ENCODE measurements at places on chromosomes 1 and 21.

GRCh38 chr1:236990052-236990445 is 14.2 kb downstream of the MT1HL1 start:
- DNase-seq = no peak

- DNase-seq = peak; percentile 76
Measured at GRCh38 chr21:37711836-37712568, 204.3 kb downstream of the KCNJ6 start.

GRCh38 chr1:183002267-183002666 is 21.0 kb upstream of the LAMC1 start:
- DNase-seq = no peak

GRCh38 chr1:8533907-8534306 is 216.0 kb downstream of the SLC45A1 start:
- no peak for DNase-seq

DNA sequence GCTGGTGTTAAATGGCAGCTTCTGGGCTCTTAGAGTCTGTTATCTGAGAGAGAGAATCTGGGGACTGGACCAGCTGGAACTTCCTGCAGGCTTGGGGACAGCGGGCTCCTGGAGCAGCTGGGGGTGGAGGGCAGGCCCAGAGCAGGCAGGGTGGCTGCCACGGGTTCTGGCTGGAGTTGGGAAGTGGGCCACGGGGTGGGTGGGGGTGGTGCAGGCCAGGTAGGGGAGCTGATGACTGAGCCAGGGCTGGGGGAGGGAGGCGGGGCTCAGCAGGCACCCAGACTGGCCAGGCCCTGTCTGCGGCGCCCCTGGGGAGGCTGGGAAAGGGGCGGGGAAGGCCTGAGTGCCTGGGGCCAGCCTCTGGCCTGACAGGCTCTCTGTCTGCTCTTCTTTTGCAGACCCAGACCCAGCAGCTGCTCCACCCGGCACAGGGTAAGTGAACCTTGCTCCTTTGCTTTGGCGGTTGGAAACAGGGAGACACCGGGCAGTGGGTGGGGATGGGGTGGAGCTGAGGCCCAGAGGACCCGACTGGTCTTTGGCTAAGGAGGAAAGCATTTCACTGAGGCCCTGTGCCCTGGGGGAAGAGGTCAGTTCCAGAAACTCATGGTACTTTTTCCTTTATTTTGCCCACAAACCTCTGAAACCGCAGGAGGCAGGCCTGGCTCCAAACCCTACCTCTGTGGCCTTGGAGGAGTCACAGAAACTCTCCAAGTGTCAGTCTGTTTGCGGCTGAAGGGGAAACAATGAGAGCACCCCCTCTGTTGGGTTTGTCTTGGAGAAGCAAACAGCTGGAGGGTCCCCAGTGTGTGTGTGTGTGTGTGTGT is 48.8 kb downstream of the ARHGEF10L start:
- DNase-seq = peak; percentile 50

GRCh38 chr1:6427441-6428390 is 3.1 kb downstream of the ESPN start:
- DNase-seq = no peak

DNA sequence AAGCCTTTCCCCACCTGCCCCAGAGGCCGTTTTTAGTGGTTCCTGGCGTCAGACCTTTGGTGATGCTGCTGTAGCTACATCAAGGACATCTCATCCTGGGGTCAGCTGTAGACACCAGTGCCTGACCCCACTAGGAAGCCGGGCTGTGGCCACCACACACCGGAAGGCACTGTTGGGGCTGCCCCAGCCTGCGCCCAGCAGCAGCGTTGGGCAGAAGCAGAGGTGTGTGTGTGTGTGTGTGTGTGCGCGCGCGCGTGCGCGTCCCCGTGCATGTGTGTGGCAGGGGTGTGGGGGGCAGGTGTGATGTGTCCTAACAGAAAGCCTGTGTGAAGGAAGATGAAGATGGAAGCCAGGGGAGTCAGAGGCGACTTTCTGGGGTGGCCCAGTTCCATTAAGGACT is 62.0 kb upstream of the COL6A1 start:
- no peak for DNase-seq

- DNase-seq = no peak
Measured at GRCh38 chr21:37593740-37594471, 227.3 kb downstream of the DYRK1A start.

DNA sequence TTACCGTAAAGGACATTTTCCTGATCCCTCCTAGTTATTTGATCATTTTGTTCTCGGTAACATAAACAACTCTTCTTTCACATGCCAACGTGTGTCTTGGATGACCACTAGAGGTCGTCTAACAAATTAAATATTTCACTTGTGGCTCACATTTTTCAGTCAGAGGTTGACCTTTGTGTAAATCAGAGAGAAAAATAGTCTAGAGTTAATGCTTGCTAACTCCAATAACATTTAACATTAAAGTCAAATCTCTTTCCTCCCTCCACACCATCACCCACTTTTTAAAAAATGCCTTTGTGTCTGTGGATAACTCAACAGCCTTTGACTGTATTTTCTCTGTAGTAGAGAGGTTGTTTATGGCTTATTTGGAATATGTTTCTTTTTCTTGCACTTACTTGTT is 220.5 kb upstream of the B3GALT2 start:
- peak; percentile 67 for DNase-seq

- DNase-seq = no peak
Measured at GRCh38 chr1:222014001-222014400, 272.1 kb upstream of the DUSP10 start.

- no peak for DNase-seq
Measured at GRCh38 chr1:42135426-42135825, 17.8 kb upstream of the GUCA2B start.

- no peak for DNase-seq
Measured at GRCh38 chr1:64745986-64746940, 1.4 kb downstream of the RAVER2 start.

DNA sequence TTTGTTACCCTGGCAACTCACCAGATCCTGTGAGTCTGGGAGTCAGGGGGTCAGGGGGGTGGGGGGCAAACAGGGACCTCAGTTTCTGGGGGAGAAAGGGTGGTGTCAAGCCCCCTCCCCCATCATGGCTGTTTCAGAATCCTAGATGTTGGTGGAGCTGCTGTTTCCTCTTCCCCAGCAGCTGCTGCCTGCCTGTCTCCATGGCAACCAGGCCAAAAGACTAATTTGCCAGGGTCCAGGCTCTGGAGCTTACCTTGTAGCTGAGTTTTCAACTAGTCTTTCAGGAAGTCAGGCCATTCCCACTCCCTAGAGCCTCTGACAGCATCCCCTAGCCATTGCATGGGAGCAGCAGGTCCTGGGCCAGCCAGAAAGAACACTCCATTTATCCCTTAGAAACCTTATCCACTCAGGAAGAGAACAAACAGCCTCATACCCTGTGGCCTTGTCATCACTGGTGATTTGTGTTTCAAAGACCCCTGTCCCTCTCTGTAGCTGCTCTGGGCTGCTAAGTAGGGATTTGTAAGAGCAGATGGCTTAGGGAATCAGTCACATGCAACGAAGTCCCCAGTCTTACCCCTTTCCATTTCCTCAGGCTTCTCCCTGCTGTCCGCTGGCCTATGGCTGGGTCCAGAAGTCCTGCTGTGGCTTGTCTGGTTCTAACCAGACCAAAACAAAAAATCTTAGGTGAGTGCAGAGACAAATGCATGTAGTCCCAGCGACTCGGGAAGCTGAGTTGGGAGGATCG is 21.5 kb upstream of the STMN1 start:
- no peak for DNase-seq

DNA sequence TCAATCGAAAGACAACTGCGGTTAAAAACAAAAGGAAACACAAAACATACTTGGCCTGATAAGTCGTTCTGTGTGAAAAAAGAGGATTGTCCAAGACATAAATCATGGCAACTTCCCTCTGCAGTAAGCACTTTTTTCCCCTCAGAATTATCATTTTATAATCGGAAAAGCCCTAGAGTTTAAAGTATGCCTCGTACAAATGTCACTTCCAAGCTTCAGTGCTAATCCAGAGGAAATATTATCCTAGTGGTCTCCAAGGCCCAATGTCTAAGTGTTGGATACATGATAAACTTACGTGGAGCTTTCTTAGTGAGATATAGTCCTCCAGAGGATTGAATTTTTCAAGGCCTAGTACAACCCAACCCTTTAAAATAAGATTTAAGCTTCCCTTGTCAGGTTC is 11.2 kb upstream of the NTMT2 start:
- no peak for DNase-seq

DNA sequence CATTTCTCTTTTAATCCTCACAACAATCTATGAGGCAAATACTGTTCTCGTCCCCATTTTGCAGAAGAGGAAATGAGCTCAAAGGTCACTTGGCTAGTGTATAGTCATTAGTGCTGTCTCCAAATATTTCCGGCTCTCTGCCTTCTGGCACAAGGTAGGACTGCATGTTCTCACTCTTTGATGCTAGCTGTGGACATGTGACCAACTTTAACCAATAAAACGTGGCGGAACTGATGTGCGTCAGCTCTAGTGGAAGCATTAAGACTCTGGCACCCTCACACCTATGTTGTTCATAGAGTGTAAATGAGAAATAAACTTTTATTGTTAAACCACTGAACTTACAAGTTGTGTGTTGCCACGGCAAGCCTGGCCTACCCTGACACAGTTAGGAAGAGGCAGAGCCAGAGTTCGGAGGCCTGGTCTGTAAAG is 5.0 kb upstream of the KIF21B start:
- no peak for DNase-seq
